ENCODE measurements at places on chromosomes 4 and X.

- DNase-seq = no peak
Observed at GRCh38 chrX:146409528-146409927, 400.0 kb upstream of the CXorf51B start.

DNA sequence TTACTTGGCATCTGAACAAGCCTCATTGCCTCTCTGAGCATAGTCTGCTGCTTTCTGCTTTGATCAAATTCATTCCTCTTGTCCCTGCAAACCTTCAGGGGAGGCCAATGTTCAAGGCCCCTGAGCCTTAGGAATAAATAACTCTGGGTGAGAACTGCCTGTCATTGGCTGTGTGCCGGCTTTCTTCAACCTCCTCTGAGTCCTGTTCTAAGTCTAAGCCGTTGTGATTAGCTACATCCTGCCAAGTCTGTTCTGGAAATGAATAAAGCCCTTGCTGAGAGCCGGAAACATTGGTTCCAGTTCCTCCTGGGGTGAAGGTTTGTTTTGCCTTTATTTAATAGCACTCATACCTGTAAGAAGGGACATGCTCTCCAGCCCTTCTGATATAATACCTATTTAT, 13.8 kb downstream of the RNF4 start:
- DNase-seq = no peak

- DNase-seq = no peak
Observed at GRCh38 chr4:183635741-183636140, 23.2 kb downstream of the RWDD4 start.

- DNase-seq = no peak
Observed at GRCh38 chr4:20368926-20369325, 117.2 kb downstream of the SLIT2 start.

DNA sequence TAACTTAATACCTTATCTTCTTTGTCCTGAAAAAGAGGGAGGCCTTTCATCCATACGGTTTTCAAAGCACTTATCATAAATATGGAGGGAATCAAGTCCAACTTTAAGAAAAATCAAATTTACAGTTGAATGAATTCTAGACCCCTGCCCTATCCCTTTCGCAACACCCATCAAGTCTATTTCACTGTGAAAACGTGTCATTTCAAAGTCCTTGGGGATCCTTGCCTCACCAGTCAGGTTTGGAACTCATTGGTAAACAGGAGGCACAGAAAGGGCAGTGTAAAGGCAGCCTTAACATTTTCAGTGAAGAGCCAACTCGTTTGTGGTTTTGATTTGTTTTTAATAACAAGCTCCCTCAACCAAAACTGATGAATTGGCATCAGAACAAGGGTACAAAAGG, 66.5 kb downstream of the AMOT start:
- no peak for DNase-seq
